ENCODE measurements at places on chromosomes 11 and 22.

DNA sequence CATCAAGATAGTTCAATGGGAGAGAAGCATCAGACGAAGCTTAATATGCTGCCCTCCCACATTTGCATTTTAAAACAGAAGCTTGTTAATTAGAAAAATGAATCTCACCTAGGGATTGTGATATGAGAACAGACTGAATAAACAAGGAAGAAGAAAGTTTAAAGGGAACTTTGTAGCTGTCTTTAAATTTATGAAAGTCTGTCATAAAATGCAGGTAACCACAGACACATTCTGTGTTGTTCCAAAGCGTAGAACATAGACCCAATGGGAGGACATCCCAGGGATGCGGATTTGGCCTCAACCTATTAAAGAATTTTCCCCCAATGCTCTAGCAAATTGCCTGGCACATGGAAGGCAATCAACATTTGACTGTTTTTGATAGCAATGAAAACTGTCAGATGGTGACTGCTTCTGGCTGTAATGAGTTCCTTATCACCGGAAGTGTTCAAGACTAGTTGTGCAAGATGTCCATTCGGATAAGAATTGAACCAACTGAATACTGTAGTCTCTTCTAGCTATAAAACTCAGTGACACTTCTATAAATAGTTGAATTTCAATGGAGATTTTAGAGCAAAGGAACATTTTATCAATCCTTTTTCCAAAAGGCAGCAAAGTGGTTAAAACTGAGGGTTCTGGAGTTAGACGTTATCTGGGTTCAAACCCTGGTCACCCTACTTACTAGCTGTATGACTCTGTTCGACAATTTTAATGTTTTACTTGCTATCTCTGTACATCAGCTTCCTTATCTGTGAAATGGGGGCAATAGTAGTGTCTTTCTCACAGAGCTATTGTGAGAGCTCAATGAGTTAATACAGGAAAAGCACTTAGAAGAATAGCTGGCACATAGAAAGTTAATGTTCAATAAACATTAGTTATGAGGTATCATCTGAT, 64.9 kb downstream of the LIF start:
- no peak for DNase-seq

GRCh38 chr22:28360939-28361338, 318.7 kb downstream of the TTC28 start:
- DNase-seq: no peak

DNA sequence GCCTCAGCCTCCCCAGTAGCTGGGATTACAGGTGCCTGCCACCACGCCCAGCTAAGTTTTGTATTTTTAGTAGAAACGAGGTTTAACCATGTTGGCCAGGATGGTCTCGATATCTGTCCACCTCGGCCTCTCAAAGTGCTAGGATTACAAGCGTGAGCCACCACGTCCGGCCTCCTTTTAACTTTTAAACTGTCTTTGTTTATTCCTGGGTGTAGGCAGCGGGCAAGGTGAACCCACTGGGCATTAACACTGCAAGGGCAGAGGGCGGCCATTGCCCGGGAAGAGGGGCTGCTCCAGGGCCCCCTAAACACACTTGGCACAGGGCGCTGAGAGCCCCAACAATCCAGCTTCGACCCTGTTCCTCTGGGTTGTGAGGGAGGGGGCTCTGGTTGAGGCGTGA, 693.6 kb downstream of the BRD1 start:
- no peak for DNase-seq

DNA sequence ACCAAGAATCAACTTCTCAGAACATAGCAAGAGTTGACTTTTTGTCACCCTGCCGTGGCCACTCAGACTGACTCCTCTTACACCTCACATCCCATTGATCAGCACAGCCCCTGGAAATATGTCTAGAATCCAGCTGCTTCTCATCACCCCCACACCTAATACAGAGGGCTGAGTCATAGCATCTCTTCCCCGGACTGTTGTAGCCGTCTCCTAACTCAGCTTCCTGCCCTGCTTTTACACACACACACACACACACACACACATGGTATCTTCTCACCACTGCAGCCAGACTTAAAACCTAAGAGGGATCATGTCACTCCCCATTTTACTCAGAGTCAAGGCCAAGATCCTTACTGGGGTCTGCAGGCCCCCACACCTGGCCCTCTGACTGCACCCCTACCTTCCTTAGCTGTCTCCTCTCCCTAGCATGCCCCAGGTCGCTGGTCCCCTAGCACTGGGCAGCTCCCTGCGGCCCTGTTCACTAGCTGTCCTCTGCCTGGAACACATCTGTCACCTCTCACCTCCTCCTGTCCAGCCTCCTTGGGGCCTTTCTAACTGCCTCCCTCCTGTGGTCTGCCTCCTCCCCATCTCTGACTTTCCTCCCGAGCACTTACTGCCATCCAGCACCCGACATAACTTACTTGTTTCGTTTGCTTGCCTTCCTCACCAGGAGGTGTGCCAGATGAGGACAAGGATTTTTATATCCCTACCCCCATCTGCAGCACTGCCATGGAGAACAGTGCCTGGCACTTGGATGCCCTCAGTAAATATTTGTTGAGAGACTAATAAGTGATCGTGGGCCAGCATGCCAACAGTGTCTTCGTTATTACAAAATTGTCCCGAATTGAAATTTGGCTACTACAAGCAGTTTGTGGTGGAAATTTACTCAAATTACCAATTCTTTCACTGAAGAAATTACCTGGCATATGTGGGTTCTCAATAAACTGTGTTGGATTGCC, 61.9 kb downstream of the BMAL1 start:
- no peak for DNase-seq

- DNase-seq: no peak
Observed at GRCh38 chr11:14425621-14426020, 66.6 kb upstream of the RRAS2 start.

DNA sequence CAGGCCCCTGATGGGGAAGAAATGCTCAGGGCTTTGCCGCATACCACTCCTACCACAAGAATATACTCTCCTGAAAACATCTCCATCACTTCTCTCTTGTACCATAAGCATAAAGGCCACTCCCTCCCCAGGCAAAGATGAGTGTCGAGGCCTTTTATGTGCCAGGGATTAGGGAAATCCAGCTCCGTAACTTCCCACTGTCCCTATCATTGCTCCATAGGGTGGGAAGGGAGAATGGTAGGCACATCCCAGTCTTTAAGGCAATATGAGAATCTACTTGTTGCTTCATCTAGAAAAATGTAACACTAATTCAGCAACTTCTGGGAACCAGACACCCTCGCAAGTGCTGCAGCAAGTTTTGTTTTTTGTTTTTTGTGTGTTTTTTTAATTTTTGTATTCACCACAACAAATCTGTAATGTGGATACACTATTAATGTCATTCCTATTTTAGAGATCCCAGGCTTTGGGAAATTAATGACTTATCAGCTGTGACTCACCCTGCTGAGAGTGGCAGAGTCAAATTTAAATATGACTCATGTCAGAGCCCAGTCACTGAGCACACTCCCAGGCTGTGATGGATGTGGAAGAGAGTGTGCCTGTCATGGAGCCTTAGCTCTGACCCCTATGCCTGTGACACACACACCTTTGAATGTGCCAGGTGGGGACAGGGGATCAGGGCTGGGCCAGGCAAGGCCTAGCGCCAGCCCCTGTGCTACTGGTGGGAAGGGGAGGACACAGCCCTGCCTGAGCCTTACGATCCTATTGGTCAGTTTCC, 23.4 kb downstream of the PANX1 start:
- DNase-seq: no peak

- peak; percentile 85 for DNase-seq
Observed at GRCh38 chr11:46889689-46890475, 28.5 kb downstream of the LRP4 start.

- no peak for DNase-seq
Observed at GRCh38 chr11:67288198-67288451, 978 bp upstream of the ANKRD13D start.

DNA sequence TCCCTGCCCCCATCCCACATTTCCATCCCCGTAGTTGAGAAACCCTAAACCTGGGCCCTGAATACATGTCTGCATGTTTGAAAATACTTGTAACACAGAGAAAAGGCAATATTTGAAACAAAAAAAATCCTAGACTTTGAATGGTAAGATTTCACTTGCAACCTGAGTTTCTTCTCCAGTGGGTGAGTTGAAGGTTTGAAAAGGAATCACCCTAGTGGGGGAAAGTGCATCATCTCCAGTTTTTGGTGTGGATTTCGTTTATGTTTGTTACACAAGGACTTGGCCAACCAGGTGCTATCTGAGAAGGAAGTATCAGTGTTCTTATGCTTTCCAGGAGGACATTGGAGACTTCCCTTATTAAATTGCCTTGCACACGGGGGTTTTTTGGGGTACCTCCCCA, 90.4 kb downstream of the ABTB2 start:
- no peak for DNase-seq

- no peak for DNase-seq
Observed at GRCh38 chr11:76026862-76027261, 179.4 kb downstream of the WNT11 start.

GRCh38 chr11:120316880-120317688, 8.0 kb upstream of the TLCD5 start:
- no peak for DNase-seq

- DNase-seq: peak; percentile 42
Observed at GRCh38 chr11:93541884-93542810, 1.0 kb downstream of the SMCO4 start.

- no peak for DNase-seq
Observed at GRCh38 chr11:28822576-28822975, 714.4 kb downstream of the METTL15 start.

DNA sequence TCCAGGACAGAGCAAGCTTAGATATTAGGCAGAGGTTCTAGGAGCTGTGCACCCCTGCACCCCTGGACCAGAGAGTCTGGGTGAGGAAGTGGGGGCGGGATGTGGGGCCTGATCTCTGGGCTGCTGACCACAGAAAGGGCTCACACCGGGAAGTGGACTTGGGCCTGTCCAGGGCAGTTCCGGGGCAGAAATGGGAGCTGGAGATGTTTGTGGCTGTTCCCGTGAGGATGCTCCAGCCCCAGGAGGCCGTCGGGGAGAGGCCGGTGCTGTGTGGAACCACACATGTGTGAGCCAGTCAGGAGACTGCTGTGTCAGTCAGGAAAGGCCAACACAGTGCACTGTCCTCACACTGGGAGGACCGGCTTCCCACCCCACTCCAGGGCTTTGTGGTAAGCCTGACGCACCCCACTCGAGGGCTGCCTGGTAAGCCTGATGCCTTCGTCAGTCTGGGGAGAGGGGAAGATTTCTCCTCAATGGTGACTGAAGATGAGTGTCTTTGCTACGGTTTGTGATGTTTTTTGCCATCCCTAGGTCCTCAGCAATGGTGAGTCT, 741.0 kb downstream of the BRD1 start:
- no peak for DNase-seq

GRCh38 chr11:84887055-84887629, 740.0 kb downstream of the DLG2 start:
- DNase-seq: no peak

DNA sequence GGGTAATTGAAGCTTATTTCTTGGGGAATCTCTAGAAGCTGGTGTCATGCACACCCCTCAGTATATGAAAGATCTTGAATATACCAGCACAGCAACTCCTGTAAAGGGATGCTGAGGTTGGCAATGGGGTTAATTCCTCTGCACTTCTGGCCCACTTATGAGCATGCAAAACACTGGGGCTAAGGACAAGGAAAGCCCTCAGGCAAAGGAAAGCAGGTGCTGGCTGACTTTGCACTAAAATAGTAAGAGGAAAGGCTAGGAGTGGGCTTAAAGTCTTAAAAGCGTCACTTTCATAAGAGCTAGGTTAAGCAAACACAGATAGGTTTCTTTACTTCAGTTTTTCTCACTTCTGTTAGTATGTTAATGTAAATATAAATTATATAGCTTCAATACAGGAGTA, 572.6 kb upstream of the LUZP2 start:
- DNase-seq: no peak

DNA sequence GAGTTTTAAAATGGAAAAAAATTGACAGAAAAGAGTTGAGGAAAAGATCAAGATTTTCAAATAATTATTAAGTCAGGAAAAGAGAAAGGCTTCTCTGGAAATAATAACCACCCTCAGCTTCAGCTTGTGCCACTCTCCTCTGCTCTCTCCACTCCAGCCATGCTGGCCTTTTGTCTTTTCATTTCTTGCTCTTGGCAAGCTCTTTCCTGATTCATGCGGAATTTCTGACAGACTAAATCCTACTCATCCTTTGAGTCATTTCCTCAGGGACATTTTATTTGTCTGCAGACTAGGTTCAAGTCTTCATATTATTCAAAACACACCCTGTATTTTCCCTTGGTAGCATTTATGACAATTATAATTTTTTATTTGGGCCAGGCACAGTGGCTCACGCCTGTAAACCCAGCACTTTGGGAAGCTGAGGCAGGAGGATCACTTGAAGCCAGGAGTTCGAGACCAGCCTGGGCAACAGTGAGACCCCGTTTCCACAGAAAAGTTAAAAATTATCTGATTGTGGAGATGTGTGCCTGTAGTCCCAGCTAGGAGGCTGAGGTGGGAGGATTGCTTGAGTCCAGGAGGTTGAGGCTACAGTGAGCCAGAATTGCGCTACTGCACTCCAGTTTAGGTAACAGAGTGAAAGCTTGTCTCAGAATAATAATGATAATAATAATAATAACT, 7.8 kb upstream of the P4HA3 start:
- no peak for DNase-seq

- no peak for DNase-seq
Observed at GRCh38 chr11:96152623-96153022, 190.4 kb downstream of the MAML2 start.

GRCh38 chr11:94199136-94200130, 70.8 kb downstream of the PANX1 start:
- DNase-seq: no peak

- DNase-seq: no peak
Observed at GRCh38 chr11:37988031-37988430, 1390.0 kb upstream of the RAG2 start.

GRCh38 chr11:19472679-19473078, 231.9 kb upstream of the E2F8 start:
- no peak for DNase-seq

GRCh38 chr22:36778020-36778419, 2.1 kb upstream of the IFT27 start:
- DNase-seq: no peak

- DNase-seq: no peak
Observed at GRCh38 chr11:74844072-74844471, 95.4 kb downstream of the RNF169 start.

- no peak for DNase-seq
Observed at GRCh38 chr11:27282806-27283205, 80.2 kb downstream of the CCDC34 start.

GRCh38 chr11:95306123-95306522, 75.1 kb upstream of the SESN3 start:
- DNase-seq: no peak

DNA sequence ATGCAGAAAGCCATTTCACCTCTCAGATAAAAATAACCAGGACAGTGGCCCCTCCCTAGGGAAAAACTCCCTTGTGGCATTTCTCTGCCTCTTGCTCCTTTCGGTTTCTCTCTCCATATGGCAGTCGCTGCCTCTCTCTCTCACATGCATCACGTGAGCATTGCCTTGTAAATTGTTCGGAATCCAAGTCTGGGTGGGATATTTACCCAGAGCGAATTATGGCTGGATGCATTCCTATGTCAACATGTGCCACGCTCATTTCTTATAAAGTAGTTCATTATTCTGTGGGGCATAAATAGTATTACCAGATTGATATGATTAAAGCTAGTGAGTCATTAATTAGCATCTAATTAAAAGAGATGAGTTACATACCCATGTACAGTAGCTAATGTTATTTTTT, 392.9 kb downstream of the INSC start:
- DNase-seq: no peak

Measured in stimulated activated CD4-positive, alpha-beta T cell treated with anti-CD3 and anti-CD28 coated beads, Interleukin-2, amount 100 ng/mL, for 24 hours (primary cell).